ENCODE measurements at places on chromosomes 2 and 18.
A peak's percentile ranks its signal among the peaks of the same experiment; 100 is the strongest.

DNA sequence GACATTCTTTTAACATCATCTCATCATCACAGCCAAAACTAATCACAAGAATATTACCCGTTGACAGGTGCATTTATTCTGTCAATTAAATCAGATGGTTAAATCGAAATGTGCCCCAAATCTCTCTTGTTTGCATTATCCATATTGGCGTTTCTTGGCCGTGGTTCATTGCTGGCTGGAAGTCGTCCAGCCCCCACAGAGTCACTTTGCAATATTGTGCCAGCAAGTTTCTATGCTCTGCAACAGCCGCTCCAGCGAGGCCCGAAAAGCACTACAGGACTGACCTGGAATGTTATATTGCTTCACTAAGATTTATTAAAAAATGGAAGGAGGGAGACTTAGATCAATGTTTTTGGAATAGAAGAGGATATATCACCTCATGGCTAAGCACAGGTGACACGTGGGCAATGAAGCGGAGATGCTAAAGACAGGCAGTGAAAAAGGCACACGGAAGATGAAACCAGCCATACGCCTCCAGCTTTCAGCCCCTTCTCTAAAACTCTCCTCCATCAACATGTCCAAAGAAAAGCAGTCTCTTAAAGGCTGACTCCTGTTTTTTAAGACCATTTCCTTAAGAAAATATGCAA is 176.8 kb upstream of the VRK2 start:
- no peak for DNase-seq

DNA sequence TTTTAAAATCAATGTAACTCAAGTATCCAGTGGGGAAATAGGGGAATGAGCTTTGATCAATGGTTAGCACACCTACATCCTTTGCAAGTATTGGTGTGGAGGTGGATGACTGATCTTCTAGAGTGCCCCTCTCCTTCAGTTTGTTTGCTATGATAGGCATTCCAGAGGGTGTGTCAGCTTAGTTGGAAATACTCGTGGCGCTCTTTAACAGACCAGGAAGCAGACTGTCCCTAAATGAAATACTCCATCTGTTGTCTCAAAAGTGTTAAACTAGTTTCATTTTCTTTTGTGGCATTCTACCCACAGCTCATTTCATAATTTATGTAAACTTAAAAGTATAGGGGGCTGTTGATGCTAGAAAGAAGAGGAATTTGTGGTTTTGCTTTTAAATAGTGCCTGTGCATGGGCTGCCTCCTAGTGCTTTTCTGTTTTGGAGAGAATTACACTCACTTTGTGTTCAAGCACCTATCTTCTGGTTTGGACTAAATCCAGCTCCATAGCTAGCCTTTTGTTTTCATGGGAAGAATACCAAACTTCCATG is 66.2 kb downstream of the STAT1 start:
- DNase-seq = no peak

DNA sequence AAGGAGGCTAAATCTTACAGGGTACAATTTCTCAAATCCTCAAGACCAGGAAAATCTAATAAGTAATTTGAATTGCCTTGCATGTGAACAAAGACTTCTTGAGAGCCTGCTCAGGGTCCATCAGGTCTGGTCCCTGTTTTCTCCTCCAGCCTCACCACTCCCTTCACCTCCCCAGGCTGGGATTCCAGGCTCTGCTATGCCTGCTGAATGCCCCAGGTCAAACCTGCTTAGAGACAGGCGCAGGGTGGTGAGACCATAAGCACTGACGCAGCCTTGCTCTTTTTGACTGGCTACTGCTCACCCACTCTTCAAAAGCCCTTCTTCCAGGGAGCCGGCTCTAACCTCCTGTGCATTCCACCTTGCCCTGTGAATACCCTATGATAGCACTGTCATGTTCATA is 356.4 kb upstream of the ACVR2A start:
- no peak for DNase-seq

- DNase-seq = no peak
Measured at GRCh38 chr2:216298719-216299495, 73.4 kb downstream of the MARCHF4 start.

DNA sequence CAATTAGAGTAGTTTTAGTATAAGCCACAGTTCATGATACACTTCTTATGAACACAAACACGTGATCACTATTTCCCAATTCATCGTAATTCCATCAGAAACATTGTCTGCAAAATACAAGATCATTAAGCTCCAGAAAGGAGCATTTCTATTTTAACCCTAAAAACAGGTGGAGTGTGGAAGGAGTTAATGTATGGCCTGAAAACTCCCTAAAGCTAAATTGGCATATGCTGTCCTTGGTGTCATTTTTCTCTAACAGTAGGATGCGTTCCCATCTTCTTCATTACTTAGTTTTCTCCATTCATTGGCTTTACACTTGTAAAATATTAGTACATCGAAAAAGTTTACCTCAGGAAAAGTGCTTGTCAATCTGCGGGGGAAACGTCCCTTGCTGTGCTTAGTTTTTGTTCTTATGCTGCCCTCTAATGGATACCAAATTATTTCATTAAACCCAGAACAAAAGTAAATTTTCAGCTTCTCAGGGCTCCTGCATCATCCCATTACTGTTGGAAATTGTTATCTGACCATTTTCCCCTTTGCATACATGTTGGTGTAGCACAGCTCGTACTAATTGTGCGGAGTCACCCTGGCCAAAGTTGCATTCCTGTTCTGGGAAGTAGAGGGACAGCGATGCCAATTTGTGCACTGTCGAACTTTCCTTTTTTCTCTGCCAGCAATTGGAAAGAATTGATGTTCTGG is 153.4 kb downstream of the GPD2 start:
- no peak for DNase-seq

DNA sequence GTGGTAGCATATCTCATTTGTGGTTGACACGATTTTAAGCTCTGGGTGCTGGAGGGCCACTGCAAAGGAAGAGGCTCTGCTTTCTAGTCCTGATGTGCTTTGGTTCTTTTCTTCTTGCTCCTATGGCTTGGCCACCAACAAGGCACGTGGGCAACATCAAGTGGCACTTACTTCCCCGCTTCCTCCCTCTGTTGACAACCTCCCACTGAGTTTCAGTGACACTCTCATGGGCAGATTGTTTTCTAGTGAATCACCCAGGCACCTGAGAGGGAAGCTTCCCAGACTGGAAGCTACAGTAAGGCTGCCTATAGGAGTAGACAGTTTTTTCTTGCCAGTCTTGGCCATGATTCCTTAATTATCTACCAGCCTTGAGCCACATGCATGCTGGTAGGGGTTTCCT is 89.0 kb downstream of the NBAS start:
- DNase-seq = no peak

DNA sequence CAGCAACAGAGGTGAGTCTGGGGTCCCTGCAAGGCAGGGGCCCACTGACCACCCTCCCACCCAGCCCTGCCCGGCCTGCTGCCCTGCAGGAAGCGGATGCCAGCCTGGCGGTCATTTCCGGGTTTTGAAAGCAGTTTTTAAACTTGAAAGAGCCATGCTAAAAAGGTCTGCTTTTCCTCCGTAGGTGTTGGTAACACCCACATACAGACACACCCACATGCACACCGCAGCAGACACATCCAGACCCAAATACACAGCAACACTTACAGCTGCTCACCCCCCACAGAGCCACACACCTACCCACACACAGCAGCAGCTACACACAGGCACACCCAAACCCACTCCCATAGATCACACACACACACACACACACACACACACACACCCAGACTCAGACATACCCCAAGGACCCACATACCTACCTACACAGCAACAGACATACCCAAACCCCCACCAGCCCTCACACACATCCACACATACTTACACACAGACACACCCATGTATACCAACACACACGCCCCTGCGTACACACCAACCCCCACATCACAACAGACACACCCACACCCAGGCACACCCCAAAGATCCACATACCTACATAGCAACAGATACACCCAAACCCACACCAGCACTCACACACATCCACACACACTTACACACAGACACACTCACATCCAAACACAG is 7.6 kb downstream of the ZFP36L2 start:
- DNase-seq = peak; percentile 41

DNA sequence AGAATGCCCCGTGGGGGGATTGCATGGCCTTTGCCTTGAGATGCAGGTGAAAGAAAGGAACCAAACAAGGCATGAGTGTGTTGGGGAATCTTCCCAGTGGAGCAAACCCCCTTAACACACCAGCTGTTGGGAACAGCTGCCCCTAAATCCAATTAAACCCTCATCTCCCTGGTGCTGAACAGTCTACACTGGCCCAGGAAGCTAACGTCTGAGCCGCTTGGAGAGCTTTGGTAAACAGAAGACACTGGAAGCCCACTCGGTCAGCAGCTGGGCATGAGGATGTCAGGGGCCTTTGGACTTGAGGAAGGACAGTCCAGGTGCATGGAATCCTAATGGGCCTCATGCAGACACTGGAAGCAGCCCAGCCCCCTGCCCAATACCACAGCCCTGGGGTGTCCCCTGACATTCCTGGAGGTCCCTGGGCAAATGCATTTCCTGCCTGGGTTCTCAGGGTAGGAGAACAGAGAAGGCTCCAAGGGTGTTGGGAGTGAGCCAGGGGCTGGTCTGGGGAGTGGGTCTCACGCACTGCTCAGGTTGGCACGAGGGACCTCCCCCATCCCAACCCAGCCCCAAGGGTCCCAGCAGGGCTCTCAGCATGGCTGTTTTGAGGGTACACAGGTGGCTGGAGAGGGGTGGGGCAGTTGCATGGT is 37.7 kb downstream of the GBX2 start:
- DNase-seq = no peak

- DNase-seq = no peak
Measured at GRCh38 chr2:48114256-48114655, 208.0 kb upstream of the FBXO11 start.

DNA sequence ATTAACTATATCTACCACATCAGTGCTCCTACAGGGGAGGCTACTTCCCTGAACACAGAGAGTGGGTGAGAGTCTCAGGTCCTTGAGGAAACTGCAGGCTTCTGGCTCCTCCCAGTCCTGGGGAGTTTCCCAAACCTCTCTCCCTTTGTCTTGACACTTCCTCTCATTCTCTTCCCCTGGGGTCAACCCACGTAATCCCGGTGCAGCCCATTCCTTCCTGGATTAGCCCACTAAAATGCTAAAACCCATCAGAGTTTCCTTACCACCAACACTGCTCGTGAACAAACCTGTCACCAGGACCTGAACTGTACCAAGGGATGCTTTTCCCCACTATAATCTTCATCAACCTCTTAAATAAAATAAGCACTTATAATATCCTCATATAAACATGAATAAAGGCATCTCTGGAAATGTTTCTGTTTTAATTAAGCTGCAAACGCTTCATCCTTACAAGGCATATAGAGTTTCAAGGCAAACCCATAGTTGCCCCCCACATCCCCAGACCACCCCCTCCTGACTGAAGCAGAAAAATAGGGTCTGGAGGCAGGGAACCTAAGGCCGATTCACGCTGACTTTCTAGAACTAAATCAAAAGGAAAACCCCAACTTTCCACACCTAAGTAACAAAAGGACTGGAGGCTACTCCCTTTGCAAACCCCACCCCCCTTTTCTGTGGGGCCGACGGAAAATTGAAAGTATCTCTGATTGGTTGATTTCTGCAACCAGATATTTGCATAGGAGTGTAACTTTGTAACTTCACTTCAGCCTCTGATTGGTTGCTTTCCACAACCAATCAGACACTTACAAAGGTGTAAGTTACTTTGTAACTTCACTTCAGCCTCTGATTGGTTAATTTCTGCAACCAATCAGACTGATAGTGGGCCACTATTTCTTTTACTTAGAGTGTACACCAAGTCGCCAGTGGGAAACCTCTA is 19.0 kb downstream of the TMSB10 start:
- DNase-seq = no peak

GRCh38 chr18:55458456-55459203 is 129.4 kb downstream of the TCF4 start:
- no peak for DNase-seq

GRCh38 chr2:62998949-62999348 is 51.7 kb upstream of the OTX1 start:
- no peak for DNase-seq

- no peak for DNase-seq
Measured at GRCh38 chr2:142805244-142805643, 72.2 kb upstream of the KYNU start.

DNA sequence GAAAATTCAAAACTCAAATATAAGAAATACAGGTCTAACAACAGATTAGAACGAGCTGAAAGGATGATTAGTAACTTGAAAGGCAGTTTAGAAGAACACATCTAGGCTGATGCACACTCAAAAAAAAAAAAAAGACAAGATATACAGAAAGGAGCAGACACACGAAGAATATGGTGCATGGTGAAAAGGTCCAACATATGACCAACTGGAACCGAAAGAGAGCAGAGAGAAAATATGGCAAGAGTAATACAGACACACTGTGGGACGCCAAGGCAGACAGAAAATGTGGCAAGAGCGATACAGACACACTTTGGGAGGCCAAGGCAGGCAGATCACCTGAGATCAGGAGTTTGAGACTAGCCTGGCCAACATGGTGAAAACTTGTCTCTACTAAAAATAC is 39.8 kb downstream of the NDUFA10 start:
- no peak for DNase-seq
